Stimulated activated CD8-positive, alpha-beta memory T cell treated with anti-CD3 and anti-CD28 coated beads, Interleukin-4, amount 100 ng/mL, for 24 hours (primary cell): ENCODE measurements at places on chromosomes 7 and 10.

- DNase-seq = no peak
Observed at GRCh38 chr7:156753630-156754029, 113.1 kb downstream of the RNF32 start.

DNA sequence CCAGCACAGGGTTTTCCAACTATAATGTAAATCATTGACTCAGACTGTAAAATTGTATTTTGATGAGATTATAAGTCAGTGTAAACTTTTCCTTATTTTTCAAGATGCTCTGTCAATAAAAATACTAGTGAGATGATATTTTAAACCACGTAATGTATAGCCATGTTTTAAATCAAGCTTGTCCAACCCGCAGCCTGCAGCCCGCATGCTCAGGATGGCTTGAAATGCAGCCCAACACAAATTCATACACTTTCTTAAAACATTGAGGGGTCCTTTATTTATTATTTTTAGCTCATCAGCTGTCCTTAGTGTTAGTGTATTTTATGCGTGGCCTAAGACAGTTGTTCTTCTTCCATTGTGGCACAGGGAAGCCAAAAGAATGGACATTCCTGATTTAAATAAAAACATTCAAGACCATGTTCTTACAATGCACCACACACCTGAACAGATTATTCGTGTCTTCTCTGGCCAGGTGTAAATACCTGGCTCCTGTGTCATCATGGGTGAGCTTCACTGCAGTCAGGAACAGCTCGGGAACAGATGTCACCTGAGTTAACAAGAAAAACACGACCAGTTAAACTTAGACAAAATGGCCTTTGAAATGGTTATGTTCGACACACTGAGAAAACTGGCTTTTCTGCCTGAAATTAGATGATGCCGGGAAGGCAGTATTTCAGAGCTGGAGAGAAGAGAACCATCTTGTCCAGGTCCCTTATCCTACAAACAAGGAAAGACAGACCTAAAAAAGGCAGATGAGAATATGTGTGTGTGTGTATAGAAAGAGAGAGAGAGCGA, 5.9 kb downstream of the PITRM1 start:
- DNase-seq = no peak

DNA sequence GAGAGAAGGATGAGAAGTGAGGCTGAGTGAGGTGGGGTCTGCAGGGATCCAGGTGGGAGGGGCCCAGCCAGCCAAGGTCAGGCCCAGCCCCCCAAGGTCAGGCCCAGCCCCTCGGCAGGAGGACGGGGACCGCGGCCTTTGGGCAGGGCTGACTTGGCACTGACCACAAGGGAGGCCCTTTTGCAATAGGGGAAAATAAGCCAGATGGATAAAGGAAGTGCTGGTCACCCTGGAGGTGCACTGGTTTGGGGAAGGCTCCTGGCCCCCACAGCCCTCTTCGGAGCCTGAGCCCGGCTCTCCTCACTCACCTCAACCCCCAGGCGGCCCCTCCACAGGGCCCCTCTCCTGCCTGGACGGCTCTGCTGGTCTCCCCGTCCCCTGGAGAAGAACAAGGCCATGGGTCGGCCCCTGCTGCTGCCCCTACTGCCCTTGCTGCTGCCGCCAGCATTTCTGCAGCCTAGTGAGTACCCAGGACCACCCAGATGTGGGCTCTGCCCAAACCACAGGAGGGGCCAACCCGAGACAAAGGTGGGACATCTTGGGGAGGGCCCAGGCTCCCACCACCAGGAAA, at the start of gene PILRA:
Gene PILRA (plus strand): TSS at position 227 of the 571 bp plus-strand sequence. CDS start 170 bp downstream, at position 397.
- DNase-seq = no peak

DNA sequence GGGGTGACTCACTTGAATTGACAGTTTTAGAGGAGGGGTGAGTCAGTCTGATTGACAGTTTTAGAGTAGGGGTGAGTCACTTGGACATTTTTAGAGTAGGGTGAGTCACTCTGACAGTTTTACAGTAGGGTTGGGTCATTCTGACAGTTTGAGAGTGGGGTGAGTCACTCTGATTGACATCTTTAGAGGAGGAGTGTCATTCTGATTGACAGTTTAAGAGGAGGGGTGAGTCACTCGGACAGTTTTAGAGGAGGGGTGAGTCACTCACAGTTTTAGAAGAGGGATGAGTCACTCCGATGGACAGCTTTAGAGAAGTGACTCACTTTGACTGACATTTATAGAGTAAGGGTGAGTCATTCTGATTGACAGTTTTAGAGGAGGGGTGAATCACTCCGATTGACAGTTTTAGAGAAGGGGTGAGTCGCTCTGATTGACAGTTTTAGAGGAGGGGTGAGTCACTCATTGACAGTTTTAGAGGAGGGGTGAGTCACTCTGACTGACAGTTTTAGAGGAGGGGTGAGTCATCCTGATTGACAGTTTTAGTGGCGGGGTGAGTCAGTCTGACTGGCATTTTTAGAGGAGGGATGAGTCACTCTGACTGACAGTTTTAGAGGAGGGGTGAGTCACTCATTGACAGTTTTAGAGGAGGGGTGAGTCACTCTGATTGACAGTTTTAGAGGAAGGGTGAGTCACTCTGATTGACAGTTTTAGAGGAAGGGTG, 595.9 kb downstream of the DNAJB6 start:
- no peak for DNase-seq

DNA sequence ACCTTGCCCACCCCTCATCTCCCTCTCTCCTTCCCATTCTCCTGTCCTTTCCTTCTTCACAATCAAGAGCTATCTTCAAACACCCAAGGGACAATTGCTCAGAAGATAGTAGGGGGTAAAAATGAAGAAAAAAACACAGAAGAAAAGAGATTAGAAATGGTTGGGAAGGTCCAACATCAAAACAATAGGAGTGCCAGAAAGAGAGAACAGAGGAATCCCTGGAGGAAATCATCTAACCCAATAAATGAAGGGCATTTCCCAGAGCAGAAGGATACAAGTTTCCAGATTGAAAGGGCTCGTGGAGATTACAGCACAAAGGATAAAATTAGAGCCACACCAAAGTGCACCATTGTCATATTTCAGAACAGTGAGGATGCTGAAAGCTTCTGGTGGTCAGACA, 145.6 kb downstream of the OAT start:
- no peak for DNase-seq

DNA sequence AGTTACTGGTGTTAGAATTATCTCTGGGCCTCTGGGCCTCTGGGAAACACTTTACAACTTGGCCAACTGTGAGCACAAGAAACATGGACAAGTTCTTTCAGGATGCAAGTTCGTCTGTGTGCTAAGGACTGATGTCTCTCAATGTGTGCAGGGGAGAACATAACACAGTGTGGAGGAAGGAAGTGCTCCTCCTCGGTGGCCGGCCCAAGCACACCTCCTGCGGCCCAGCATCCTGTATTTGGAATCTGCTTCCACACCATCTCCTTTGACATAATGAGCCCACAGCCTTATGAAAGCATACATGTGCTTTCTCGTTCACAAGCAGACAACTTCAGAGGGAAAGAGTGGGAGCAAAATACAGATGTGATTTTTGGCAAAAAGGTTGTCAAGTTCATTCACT, 59.0 kb downstream of the MTPN start:
- no peak for DNase-seq

- DNase-seq = no peak
Observed at GRCh38 chr7:26664735-26665416, 199.5 kb downstream of the SKAP2 start.

DNA sequence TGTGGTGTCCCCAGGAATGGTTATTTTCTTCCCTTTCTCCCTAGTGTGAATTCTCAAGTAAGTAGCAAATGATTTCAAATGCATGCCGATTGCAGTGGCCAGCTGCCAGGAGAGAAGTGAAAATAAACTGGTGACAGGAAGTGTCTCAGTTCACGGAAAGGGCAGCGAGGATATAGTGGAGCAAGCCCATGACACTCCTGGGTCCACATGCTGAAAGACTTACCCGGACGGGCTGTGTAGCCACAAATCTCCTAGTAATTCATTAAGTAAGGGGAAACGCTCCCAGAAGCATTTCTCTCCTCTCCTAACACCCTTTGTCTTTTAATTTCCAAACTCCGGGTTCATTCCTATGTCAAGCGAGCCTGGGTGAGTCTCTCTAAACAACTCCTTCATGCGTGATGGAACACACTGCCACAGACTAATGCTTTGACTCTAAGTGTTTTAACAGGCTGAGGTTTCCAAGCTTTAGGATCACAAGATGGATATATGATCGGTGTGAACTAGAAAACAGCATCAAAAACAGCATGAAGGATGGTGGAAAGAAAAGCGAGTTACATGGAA, 125.6 kb downstream of the CYP26A1 start:
- no peak for DNase-seq

- DNase-seq = no peak
Observed at GRCh38 chr10:42977032-42977416, 99.8 kb upstream of the RET start.

- no peak for DNase-seq
Observed at GRCh38 chr7:33814400-33814799, 90.9 kb upstream of the BMPER start.

DNA sequence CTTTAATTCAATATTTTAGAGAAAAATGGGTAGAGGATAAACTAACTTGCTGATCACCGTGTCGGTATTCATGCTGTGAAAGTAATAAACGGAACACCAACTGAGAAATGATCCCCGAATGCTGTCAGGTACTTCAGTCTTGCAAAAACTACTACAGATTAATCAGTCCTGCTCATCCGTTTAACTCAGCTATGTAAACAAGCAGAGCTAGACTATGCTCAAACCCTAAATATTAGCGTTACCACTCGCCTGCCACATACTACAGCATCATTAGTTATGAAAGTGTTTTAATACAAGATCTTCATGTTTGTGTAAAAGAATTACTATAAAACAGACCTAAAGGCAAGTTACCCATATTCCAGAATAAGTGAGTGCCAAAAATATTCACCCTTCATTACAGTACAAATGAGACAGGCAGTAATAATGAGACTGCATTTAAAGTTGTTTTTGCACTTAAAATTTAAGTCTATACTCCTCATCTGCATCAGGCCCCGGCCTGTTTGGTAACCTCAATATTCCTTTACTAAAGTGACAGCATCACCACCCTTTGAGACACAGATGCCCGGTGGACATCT, 952 bp downstream of the DNMBP start:
- DNase-seq = no peak

DNA sequence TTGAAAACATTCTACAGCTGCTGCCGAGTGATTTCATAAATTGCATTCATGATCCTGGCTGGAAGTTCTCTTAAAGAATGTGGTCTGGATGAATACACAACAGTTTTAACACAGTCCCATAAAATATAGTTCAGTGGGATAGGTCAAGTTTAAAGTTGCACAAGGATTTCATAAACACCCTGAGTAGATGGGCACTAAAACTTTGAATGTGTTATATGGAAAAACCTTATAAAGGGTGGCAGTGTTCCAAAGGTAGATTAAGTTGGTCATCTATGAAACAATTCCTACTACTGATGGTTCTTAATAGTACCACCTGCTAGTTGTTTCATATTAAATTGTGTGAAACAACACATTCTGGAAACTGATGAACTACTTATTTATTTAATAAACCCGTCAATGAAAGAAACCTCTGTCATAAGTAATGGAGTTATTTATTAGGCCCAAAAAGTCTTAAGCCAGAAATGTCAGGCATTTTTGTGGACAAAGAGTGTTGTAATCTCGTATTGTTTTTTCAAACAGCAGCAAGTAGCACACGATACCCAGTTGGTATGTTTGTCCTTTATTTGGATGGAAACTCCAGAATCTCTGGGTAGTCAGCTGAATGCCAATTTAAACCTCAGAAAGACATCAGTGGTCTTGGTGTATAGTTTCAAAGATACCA, 14.3 kb upstream of the RPA3 start:
- DNase-seq = no peak

GRCh38 chr10:81696609-81697388, 178.2 kb upstream of the NRG3 start:
- DNase-seq = no peak

DNA sequence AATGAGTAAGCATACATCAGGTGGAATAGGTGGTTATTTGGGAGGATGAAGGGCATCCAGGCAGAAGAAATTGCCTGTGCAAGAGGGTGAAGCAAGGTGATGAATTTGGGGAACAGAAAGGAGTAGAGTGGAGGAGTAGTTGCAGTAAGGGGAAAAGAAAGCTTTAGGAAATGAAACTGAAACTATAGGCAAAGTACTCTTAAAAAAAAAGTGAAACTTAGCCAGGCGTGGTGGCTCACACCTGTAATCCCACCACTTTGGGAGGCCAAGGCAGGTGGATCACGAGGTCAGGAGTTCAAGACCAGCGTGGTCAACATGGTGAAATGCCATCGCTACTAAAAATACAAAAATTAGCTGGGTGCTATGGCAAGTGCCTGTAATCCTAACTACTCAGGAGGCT, 17.6 kb downstream of the NUP205 start:
- no peak for DNase-seq

DNA sequence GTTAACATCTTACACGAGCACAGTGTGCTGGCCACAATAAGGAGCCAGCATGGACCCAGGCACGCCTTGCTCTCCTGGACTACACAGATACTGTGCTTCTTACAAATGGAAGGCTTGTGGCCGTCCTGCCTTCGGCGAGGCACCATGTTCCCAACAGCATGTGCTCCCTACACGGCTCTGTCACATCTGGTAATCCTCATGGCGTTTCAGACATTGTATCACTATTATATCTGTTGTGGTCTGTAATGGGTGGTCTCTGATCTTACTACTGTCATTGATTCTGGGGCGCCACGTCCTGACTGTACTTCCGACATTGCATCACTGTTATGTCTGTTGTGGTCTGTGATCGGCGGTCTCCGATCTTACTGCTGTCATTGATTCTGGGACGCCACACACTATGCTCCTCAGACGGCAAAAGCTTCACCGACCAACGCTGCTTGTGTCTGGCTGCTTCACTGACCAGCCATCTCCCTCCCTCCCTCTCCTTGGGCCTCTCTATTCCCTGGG, 195.4 kb downstream of the MAD1L1 start:
- DNase-seq = no peak

- no peak for DNase-seq
Observed at GRCh38 chr10:128013626-128014025, 106.7 kb downstream of the PTPRE start.

DNA sequence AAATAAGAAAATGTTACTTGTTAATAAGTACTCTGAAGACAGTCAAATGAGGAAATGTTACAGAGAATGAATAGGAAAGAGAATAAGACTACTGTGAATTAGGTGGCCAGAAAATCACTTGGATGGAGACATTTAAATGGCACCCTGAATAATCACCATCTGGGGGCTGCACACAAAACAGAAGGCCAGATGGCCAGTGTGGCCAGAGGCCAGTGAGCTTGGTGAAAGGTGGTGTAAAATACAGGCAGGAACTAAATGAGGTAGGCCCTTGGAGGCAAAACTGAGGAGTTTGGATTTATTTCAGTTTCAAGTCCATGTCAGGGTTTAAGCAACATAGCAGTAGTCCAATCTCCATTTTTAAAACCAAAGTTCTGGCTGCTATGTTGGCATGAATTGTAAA, 126.7 kb downstream of the TSPAN12 start:
- DNase-seq = no peak

DNA sequence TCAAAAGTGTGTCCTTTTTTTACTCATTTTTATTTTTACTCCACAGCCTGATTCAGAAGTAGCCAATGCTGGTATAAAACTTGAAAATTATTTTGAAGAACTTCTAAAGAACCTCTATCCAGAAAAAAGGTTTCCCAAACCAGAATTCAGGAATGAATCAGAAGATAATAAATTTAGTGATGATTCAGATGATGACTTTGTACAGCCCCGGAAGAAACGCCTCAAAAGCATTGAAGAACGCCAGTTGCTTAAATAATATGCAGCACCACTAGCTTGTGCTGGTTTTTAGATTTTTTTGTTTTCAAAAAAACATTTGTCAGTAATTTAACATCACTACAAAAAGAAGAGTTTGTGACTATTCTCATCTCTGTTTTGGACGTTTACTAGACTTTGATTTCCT, 116.5 kb downstream of the SVOPL start:
- no peak for DNase-seq

- no peak for DNase-seq
Observed at GRCh38 chr7:2478800-2479199, 2.6 kb upstream of the GRIFIN start.

- DNase-seq = no peak
Observed at GRCh38 chr7:99102809-99103690, 40.9 kb downstream of the SMURF1 start.
